ENCODE measurements at places on chromosomes 2 and 18.

- no peak for DNase-seq
These were observed 33.3 kb upstream of the TXNDC2 start for GRCh38 chr18:9852266-9853081.

- no peak for DNase-seq
These were observed 8.1 kb downstream of the VIT start for GRCh38 chr2:36704475-36705150.

DNA sequence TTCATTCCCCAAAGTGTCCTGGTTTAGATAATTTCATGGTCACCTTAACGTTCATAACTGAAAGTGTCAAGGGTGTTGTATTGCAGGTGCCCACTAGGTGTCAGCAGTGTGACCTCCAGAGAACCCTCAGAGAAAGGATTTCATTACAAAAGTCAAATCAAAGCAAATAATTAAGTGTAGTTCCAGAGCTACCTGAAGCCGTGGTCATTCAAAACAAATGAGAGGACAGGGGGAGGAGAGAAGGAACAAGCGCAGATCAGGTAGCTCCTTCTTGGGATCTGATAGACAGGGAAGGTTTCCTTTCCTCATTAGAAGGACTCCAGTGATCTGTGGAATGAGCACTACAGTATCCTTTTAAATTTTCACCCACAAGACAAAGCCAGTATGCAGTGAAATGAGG lies at the start of gene SLC9A4:
Gene SLC9A4 (plus strand): TSS at position 207 of the 400 bp plus-strand sequence. CDS start 534 bp downstream, outside the sequence.
- DNase-seq = peak; percentile 44

DNA sequence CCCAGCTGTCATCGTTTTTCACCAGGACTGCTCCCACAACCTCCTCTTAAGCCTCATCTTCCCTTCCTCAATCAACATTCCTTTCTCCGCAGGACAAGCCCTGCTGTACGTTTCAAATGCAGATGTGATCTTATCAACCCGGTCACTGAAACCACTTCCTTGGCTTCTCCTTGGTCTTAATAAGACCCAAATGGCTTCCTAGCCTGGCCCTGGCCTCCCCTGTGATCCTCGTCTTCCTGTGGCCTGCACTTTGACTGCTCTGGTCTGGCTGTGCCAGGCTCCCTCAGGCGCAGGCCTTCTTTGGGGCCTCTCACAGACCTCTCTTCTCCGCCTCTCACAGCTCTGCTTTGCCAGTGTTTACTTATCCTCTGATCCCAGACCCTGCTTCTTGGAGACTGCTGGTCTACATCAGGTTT lies 4.7 kb upstream of the ADNP2 start:
- DNase-seq = no peak

DNA sequence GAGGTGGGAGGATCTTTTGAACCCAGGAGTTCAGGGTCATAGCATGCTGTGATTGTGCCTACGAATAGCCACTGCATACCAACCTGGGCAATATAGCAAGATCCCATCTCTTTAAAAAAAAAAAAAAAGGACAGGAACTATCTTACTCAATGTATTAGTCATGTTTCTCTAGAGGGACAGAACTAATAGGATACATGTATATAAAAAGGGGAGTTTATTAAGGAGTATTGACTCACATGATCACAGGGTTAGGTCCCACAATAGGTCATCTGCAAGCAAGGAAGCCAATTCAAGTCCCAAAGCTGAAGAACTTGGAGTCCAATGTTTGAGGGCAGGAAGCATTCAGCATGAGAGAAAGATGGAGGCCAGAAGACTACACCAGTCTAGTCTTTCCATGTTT lies 18.8 kb upstream of the CASP10 start:
- peak; percentile 34 for DNase-seq

Data from GM23248 (cell line).